DMS79 (cell line): ENCODE measurements at places on chromosomes 11 and 22.

- DNase-seq: no peak
Observed at GRCh38 chr11:8106679-8107078, 25.7 kb downstream of the TUB start.

- DNase-seq: no peak
Observed at GRCh38 chr11:1834062-1834610, 654 bp upstream of the SYT8 start.

DNA sequence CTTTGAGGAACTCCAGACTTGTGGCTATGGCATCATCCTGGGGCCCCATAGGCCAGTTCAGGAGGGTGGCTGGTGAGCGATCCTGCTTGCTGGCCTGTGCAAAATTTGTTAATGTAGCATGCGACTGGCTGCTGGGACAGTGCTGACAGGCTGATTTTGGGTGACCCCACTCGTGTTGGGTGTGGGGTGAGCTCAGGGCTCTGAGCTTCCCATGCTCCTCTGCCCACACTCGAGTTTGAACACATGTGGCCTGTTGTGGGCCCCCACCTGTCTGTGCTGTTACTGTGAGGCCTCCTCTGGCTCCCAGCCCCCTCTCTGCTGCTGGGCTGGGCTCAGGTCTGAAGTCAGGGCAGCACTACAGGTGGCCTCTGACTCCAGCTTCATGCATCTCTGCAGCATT is 64.4 kb upstream of the MYEOV start:
- no peak for DNase-seq

- DNase-seq: no peak
Observed at GRCh38 chr11:68074584-68075352, 35.9 kb downstream of the TCIRG1 start.

- DNase-seq: no peak
Observed at GRCh38 chr22:49833340-49834007, 5.8 kb upstream of the BRD1 start.
